Mesenteric fat pad (tissue), 1 donor: ENCODE measurements at places on chromosomes 12 and 14. TPM values are rescaled to one million over a fixed set of nuclear protein-coding genes. Genes with fewer than 3 reads are reported as not detected.

The RAPGEF3 gene
- 79.4 TPM for total RNA-seq

The CD69 gene
- 11.9 TPM for total RNA-seq

The TSPAN19 gene
- total RNA-seq, result not detected

The PMCH gene
- total RNA-seq, result not detected

The ORAI1 gene
- 19.8 TPM for total RNA-seq

The IL22 gene
- total RNA-seq, result not detected

The EXOC3L4 gene
- total RNA-seq, result 2.0 TPM

The NR1H4 gene
- not detected for total RNA-seq

The RNASE3 gene
- total RNA-seq, result 0.80 TPM

The AKAP5 gene
- total RNA-seq, result 0.45 TPM

The ART4 gene
- 1.6 TPM for total RNA-seq

The FGF6 gene
- total RNA-seq, result not detected

The MYH7 gene
- not detected for total RNA-seq

The MAP1LC3B2 gene
- total RNA-seq, result 1.1 TPM

The ATF7 gene
- 44.7 TPM for total RNA-seq

The CLEC4E gene
- total RNA-seq, result 11.3 TPM

The LUM gene
- 170 TPM for total RNA-seq

The KRT72 gene
- total RNA-seq, result not detected

The C1R gene
- 789 TPM for total RNA-seq

The AQP2 gene
- total RNA-seq, result not detected

The KRT6C gene
- not detected for total RNA-seq

The HOXC4 gene
- 2.2 TPM for total RNA-seq

The STAB2 gene
- total RNA-seq, result 0.35 TPM

The GOLGA3 gene
- 78.7 TPM for total RNA-seq

The NPFF gene
- not detected for total RNA-seq

The SERPINA10 gene
- total RNA-seq, result not detected

The MYO1H gene
- 0.10 TPM for total RNA-seq

The APPL2 gene
- 55.1 TPM for total RNA-seq

The OVCH1 gene
- 0.90 TPM for total RNA-seq

The SERPINA3 gene
- total RNA-seq, result 139 TPM

The FNTB gene
- total RNA-seq, result 16.1 TPM

The INSM2 gene
- total RNA-seq, result not detected

The FOXM1 gene
- total RNA-seq, result 0.51 TPM

The KIF5A gene
- not detected for total RNA-seq

The ALX1 gene
- total RNA-seq, result not detected

The CTSG gene
- total RNA-seq, result 6.3 TPM

The SLC7A7 gene
- 25.5 TPM for total RNA-seq

The RND1 gene
- 4.7 TPM for total RNA-seq
